Inflammatory macrophage (primary cell): ENCODE measurements at places on chromosomes 16 and 17.
A peak's percentile ranks its signal among the peaks of the same experiment; 100 is the strongest.

GRCh38 chr16:583815-584591 is 5.9 kb upstream of the RAB40C start:
- no peak for DNase-seq

DNA sequence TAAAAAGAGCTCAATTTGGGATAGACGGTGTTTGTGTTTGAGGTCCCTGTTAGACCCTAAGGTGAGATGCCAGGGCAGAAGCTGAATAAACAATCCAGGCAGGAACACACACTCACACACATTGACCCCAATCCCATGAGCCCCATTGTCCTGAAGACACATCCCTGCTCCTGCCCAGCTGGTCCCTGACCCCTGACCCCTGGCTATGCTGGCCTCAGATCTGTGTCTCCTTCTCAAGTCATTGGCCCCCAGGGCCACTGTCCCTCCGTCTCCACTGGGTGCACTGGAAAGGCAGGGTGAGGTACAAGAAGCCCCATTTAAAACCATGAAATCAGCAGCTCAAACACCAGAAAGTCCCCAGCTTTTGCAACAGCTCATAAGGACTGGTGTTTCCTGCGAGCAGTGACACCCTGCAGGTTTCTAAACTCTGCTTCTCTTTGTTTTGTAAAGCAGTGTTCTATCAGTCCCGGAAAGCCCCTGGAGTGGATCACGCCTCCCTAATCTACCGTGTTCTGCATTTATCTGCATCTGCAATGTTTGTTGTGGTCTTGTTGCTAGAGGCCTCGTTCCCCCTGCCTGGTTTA is 18.0 kb upstream of the ASGR2 start:
- peak; percentile 91 for DNase-seq

DNA sequence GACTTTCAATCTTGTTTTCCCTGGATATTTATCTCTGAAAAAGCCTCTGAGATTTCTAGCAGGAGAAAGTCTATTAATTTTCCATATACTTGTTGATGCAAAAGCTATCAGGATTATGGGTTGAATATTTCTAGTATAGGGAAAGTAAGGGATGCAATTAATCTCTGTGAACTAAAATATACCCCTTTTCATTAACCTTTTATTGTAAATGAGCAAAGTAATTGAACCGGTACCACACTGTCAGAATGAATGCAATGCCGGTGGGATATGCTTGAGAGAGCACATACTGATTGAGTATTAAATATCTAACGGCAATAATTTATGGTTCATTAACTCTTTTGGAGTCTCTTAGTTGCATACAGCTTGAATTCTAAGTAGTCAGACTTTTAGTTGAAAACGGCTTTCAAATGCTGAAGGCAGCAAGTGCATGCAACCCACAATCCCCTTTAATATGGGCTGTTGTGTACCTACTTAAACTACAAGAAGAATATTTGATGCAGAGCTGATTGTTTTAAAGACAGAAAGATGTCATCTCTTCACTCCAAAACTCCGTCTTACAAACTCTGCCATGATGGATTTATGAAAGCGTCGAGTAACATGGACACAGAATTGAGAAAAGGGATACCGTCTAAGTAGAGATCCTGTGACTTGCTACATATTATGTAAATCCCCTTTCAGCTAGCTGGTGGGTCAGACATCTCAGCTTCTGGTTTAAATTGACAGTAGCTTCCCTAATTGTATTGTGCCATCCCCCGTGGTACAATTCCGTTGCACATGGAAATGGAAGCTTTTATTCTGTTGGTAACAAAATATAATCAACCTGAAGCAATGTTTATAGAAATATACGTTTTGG is 141.3 kb upstream of the CDH8 start:
- DNase-seq: no peak

DNA sequence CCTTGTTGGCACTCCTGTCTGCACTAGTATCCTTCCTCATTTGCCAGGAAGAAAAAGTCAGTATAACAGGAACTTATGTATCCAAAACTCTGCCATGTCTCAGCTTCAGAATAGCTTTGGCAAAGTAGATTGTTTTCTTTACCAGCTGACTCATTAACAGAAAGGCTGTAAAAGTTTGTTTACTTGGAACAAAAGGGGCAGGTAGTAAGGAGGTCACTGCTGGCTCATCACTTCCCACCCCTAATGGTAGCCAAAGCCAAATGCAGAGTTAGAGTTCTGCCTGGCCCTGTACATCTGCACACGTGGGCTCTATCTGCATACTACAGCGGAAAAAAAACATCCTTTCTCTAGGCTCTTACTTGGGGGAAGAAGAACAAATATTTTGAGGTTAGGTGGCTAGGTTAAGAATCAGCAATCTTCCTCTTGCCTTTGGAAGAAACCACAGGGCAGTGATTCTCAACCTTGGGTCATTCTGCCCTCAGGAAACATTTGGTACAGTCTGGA is 90.9 kb upstream of the BCAR1 start:
- no peak for DNase-seq

- no peak for DNase-seq
Measured at GRCh38 chr17:50194934-50195865, 6.2 kb downstream of the COL1A1 start.

DNA sequence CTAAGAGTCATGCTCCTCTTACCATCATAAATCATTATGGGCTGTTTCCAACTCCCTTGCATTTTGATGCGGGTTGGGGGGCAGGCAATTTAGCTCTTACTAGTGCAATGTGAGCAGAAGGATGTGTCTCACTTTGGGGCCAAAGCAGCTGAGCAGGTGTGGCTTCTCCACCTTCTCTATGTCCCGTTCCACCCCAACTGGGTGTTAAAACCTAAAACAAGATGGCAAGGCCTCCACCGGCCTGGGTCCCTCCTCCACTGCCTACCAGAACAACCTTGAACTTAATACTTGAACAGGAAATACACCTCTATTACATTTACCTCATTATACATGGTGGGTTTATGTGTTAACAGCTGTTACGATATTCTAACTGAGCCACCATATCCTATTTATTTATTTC is 52.8 kb downstream of the TOX3 start:
- DNase-seq: no peak

GRCh38 chr17:42266918-42267766 is 9.0 kb downstream of the STAT5B start:
- peak; percentile 84 for DNase-seq

DNA sequence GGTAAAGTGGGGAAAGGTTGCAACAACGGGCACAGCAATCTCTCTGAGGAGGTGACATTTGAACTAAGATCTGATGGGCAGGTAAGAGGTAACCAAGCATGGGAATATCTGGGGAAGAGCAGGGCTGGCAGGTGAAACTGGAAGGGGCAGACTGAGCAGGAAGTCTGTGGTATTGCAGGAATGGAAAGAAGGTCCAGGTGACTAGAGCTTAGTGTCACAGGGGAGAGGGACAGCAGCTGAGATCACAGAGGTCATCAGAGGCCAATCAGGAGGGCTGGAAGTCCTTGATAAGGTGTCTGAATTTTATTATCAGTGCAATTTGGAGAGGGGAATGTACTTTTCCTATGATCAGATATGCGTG is 73.3 kb upstream of the DHX40 start:
- DNase-seq: no peak

DNA sequence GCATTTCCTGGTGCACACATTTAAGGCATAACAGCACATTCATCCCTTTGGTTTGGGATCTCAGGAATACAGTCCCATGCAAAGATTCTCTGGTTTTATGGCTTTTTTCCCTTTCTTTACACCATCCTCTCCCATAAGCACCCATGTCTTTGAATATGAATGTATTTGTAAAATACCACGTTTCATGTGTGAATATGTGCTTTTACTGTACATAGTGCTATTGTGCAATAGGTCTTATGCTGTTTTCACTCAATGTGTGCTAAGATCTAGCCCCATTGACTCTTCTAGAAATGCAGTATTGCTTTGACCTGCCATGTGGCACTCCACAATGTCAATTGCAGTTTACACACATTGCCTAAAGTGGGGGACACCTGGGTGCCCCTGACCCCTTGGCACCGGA is 10.1 kb upstream of the SPNS1 start:
- no peak for DNase-seq

GRCh38 chr17:41416479-41416878 is 7.9 kb downstream of the KRT37 start:
- no peak for DNase-seq

DNA sequence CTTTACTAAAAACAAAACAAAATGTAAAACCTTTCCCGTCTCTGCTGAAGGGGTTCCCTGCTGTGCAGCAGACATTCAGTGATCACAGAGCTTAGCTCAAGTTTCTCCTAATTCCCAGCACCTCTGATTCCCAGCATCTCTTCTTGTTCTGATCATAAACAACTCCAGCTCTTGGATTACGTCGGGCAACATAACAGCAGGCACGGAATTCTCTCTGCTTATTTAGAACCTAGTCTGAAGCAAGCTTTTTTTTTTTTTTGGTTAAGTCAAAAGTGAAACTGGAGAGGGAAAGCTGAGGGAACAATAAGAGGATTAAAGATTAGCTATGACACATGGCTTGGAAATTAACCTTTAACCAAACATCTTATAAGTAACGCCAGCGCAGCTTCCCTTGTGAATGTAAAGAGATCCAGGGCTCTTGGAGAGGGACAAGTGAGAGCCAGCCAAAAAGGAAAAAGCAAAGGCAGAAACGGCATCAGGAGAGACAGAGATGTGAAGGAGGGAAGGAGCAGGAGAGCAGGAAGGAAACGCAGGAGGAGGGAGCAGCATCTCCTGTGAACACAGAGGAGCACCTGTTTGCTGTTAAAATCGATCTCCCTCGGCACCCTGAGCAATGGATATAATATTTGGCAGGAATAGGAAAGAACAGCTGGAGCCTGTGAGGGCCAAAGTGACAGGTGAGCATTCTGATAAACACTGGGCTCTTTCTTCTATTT is at the start of gene BCO1:
BCO1 (plus strand) TSS at position 394 of the 716 bp plus-strand sequence; CDS start at position 614, 220 bp downstream.
- no peak for DNase-seq

- no peak for DNase-seq
Measured at GRCh38 chr16:53999841-54000240, 286.7 kb downstream of the IRX3 start.

DNA sequence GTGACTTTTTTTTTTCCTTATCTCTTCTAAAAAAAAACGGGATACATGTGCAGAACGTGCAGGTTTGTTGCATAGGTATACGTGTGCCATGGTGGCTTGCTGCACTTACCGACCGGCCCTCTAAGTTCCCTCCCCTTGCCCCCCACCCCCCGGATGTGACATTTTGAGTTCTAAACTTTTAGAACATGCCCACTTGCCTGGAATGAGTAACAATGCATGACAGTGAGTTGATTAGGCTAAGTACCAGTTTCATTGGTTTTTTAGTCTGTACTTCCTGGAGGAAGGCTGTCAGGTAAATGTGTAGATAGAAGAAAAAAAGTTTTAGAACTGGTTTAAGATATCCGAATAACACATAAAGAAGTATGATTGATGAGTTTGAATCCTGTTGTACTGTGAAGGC is 4.0 kb downstream of the BPTF start:
- no peak for DNase-seq

DNA sequence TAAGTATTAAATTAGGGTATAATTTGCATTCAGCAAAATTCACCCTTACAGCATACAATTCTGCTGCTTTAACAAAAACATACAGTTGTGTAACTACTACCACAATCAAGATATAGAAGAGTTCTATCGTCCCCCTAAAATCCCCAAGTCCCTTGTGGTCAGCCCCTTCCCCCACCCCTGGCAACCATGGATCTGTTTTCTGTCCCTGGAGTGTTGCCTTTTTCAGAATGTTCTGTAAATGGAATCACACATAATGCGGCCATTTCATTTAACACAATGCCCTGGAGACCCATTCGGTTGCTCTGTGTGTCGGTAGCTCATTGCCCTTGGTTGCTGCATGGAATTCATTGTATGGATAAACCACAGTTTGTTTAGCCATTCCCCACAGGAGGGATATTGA is 190.2 kb downstream of the IRX5 start:
- DNase-seq: no peak

DNA sequence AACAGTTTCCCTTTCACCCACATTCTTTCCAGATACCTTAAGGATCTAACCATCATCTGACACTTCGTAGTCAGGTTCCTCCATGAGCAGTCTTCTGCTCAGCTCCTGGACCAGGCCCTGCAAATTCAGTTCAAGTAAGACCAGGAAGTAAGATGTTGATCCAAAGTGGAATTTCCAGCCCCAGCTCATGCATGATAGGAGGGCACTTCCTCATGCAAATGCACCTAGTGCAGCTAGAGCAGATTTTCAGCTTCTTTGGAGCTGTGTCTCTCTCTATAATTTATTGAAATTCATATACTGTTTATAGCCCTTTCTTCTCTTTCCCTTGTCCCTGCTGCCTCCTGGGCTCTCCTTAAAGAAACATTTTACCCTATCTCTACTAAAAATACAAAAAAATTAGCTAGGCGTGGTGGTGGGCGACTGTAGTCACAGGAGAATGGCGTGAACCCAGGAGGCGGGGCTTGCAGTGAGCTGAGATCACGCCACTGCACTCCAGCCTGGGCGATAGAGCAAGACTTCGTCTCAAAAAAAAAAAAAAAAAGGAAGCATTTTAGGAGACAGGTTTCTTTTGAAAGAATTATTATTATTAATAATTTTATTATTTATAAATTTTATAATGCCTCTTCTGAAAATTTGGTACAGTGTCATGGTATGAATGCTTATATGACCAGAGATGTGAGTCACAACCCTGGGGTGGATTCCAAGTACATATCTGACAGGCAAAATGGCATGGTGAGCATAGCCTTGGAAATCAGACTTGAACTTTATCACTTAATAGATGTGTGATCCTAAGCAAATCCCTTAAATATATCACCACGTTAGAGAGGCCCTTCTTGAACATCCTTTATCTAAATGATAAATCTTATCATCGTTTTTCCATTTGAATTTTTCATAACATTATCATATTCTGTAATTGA is 94.3 kb downstream of the SSH2 start:
- peak; percentile 39 for DNase-seq

GRCh38 chr16:12435018-12435417 is 368.7 kb downstream of the CPPED1 start:
- no peak for DNase-seq

DNA sequence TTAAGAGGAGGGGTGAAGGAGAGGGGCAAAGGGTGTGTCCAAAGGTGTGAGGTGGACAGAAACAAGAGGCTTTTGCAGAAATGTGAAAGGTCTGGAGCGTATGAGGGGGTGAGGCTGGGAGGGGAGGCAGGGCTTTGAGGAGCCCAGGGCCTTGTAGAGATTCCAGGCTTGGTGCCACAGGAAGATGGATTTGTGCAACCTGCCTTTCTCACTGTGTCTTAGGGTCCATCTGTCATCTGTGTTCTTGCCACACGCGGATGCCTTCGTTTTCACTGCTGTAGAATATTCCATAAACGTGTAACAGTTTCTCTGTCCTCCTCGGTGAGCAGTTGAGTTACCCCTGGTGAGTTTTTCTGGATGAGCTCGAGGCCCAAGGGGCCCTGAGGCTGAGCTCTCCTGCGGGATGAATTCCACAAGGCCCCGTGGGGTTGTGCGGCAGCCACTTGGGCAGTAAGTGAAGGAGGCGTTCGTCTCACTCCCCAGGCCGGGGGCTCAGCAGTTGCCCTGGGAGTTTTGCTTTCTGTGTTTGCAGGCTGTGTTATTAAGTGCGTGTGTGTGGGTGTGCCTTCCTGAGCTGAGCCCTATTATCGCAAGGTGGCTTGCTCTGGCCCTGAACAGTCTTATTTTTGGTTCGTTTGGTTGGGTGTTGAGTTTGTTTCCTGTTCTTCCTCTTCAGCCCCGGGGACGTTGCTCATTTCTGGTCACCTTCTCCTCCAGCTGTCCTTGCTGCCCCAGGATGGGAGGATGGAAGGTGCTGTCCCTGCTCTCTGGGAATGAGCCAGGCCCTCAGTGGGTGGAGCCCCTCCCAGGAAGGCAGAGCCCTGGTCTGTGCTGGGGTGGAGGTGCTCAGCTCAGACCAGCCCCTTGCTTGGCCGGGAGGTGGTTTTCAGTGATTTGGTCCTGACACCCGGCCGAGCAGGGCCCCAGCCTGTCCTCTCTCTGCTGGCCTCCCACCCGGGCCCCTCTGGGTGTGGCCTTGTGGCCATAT is 28.4 kb downstream of the BAIAP2 start:
- no peak for DNase-seq

- DNase-seq: peak; percentile 79
Measured at GRCh38 chr17:77127735-77128361, 12.9 kb upstream of the SEC14L1 start.
